A549 treated with CORT108297 at 1 μM for 4 hours (cell line): ENCODE measurements at places on chromosomes 6 and 20. TPM values are rescaled to one million over a fixed set of nuclear protein-coding genes. Genes with fewer than 3 reads are reported as not detected.

DEFB132 gene
- total RNA-seq, result not detected in 5 replicates

TUBB2A gene
- total RNA-seq, result 73.1 to 92.6 TPM (median 92.0 TPM) in 5 replicates

SIRPD gene
- total RNA-seq, result not detected in 5 replicates

PSORS1C1 gene
- 3.0 to 5.1 TPM (median 3.8 TPM) in 5 replicates for total RNA-seq

HLA-G gene
- 0.16 TPM in 1 of 5 replicates, not detected in the others for total RNA-seq

ATP6V1G2 gene
- 0.54 to 1.1 TPM (median 0.67 TPM) in 5 replicates for total RNA-seq

OTOR gene
- total RNA-seq, result not detected in 5 replicates

THBD gene
- 32.0 to 54.4 TPM (median 42.2 TPM) in 5 replicates for total RNA-seq

GRM4 gene
- 0.07 to 0.15 TPM (median 0.09 TPM) in 5 replicates for total RNA-seq

CNBD2 gene
- total RNA-seq, result 4.8 to 6.5 TPM (median 5.8 TPM) in 5 replicates

RAD21L1 gene
- 0.09 TPM in 1 of 5 replicates, not detected in the others for total RNA-seq
